ENCODE measurements at places on chromosomes 11 and 22. TPM values are rescaled to one million over a fixed set of nuclear protein-coding genes. Genes with fewer than 3 reads are reported as not detected.

GRCh38 chr22:17825876-17826550 is 51.7 kb upstream of the BID start:
- DNase-seq, result no peak

TSPAN32 gene
- total RNA-seq, result not detected

GRCh38 chr11:70677232-70677916 is 279.0 kb downstream of the CTTN start:
- DNase-seq, result no peak

GRCh38 chr11:73070653-73071052 is 71.5 kb downstream of the FCHSD2 start:
- DNase-seq, result no peak

SCGB1A1 gene
- 11.6 TPM for total RNA-seq

DNA sequence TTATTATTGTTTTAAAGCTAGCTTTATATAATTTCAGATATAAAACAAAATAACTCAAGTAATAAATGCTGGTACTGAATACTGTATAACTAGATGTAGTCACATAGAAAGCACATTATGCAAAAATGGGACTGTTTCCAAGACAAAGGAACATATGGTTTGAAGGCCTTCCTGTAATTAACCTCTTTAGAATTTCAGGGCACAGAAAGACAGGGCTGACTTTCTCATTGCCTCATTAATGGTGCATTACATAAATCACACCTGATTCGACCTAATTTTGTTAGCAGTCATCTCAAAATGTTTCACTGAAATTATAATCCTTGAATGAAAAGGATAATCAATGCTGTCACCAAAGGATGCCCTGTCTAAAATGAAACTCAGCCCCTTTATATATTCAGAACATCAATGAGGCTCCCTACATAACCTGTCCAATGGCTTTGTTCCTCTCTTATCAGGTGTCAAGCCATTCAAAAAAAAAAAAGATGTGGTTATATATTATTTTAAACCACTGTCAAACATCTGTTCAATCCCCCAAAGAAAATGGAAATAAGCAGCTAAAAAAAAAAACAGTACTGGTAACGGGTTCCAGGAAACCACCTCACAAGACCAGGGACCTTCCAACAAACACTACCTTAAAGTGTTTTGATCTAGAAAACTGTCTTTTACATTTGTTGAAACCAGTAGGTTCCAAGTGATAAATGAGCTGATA is 77.4 kb downstream of the FAM168A start:
- DNase-seq, result no peak

DNA sequence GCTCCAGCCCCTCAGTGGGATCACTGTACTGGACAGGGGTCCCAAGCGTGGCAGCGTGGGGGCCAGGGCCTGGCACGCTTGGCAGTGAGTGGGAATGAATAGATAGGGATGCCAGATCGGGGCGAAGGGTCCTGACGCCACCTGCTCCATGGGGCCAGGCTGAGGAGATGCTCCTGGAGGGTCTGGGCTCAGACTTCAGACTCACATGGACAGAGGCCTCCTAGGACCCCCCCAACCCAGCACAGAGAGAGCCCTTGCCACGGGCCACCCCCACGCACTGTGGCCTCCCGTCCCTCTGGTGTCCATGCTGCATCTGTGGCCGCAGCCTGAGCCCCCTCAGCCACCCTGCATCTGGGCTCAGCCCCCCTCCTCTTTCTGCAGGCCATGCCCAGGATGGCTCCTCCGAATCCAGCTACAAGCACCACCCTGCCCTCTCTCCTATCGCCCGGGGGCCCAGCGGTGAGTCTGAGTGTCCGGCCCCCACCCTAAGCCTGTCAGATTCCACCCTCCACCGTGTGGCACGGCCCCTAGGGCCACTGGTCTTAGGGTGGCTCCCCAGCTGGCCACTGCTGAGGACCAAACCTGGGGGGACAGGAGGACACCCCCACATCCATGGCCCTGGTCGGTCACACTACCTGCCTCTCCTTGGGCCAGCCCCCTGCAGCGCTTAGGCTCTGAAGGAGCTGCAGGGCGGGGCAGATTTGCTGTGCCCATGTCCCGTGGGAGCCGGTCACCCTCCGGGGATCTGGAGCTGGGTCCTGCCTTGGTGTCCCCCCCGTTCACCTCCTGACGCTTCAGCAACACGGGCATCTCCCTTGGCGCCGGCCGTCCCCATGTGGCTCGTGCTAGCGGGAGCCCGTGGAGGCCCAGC is 2.7 kb downstream of the MUC5AC start:
- no peak for DNase-seq

- peak; percentile 38 for DNase-seq
Measured at GRCh38 chr22:50523806-50524675, 1.4 kb downstream of the SCO2 start.

- no peak for DNase-seq
Measured at GRCh38 chr22:46679706-46680269, 58.3 kb downstream of the CERK start.

GRCh38 chr11:125224391-125225021 is 60.0 kb downstream of the PKNOX2 start:
- peak; percentile 58 for DNase-seq

CCDC81 gene
- total RNA-seq, result 1.9 TPM

GRCh38 chr22:47335460-47335859 is 573.0 kb downstream of the TBC1D22A start:
- DNase-seq, result no peak

RGL4 gene
- not detected for total RNA-seq

RAB3IL1 gene
- total RNA-seq, result 53.8 TPM

DNA sequence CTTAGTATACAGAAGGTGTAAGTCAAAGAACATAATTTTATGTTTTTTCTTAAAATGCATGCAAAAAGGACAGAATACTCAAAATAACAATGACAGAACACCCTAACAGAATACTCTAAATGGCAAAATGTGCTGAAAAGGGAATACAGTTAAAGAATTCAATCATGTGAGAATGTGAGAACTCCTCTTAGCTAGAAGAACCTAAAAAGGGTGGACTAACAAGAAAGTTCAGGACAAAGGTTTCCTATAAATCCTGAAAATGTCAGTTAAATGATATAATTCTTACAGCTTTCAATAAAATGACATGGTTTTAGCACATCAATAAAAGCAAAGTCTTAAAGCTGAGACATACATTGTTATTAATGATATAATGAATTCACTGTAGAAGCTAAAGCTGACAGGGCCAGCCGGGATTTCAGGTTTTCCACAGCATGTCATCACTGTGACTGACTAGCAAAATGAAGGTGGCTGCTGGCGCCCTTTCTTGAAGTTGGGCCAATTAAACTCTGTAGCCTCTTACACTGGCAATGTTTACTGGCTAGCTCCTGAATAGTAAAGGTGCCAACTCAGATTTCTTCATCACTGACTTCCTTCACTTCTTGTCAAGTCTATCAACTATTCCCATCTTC is 244.4 kb downstream of the TTC28 start:
- DNase-seq, result no peak

LMNTD2 gene
- total RNA-seq, result 1.0 TPM

Data from ovary (tissue), 10 donors.